Activated T-cell treated with anti-CD3 and anti-CD28 coated beads for 48 hours (primary cell): ENCODE measurements at places on chromosomes 2 and 18.

GRCh38 chr18:47793609-47794008 lies 136.8 kb downstream of the SMAD2 start:
- DNase-seq = no peak

GRCh38 chr2:239103125-239104098 lies 255.5 kb downstream of the TWIST2 start:
- no peak for DNase-seq

GRCh38 chr2:189248141-189248540 lies 68.6 kb upstream of the COL5A2 start:
- DNase-seq = no peak

DNA sequence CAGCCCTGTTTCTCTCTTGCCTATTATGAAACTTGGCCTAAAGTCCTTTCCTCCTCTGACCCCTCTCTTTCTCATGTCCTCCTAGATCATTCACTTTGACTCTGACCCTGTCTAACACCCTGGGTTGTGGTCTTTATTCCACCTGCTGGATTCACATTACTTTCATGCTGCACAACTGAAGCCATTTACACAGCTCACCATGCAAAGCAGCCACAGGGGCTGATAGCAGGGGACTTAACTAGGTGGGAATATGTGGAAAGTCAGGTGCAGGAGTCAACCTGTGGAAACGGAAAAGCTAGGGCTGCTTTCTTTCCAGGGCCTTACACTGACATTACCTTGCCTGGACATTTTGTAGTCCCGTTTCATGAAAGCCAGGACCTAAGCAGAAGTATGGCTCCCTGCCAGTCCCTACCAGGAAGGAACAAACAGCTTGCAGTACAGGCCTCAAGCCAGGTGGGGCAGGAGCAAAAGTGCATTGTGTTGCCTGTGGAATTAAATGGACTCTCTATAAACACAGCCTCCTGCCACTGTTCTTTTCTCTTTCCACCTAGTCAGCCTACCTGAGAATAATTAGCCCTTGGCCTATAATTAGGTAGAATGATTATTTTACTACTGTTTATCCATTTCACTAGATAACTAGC lies 11.8 kb downstream of the MAPRE3 start:
- DNase-seq = no peak

- no peak for DNase-seq
These were observed 73.2 kb downstream of the MBP start for GRCh38 chr18:77059294-77059916.

GRCh38 chr18:59383851-59384250 lies 24.8 kb upstream of the LMAN1 start:
- DNase-seq = no peak

- no peak for DNase-seq
These were observed 34.6 kb upstream of the CAB39 start for GRCh38 chr2:230678018-230678417.

- no peak for DNase-seq
These were observed 9.0 kb downstream of the MAB21L4 start for GRCh38 chr2:240886678-240887609.

DNA sequence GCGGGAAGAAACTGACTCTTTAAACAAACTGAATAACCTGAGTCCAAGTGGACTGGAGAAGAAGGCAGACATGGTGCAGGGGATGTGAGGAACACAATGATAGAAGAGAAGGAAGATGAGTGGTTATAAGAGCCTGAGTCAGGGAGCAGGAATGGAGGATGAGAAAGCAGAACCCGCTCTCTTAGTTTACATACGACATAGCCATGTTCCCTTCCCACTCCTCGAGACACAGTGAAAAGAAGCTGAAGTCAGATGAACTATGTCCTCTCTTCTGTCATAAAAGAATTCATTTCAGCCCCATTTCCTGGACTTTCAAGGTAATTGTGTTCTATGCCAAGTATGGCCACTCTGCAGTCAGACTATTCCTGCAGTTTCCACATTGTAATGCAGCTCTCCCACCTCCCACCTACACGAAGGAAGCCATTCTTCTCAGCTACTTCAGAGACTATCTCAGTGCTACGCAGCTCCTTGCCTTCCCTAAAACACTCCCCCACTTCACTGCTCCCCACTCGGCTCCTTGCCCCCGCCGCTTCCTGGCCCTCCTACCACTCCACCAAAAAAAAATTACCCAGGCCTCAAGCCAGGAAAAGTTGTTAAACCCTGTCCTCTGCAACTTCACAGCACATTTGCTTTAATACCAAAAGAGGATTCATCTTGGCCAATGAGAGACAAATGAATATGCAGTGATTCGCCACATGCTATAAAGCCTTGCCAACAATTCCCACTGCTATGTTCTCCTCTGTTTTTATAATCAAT lies 323.4 kb upstream of the EPHA4 start:
- no peak for DNase-seq

GRCh38 chr2:98469862-98470544 lies 25.3 kb downstream of the INPP4A start:
- DNase-seq = no peak

GRCh38 chr18:3094338-3094684 lies 81.4 kb upstream of the LPIN2 start:
- no peak for DNase-seq

DNA sequence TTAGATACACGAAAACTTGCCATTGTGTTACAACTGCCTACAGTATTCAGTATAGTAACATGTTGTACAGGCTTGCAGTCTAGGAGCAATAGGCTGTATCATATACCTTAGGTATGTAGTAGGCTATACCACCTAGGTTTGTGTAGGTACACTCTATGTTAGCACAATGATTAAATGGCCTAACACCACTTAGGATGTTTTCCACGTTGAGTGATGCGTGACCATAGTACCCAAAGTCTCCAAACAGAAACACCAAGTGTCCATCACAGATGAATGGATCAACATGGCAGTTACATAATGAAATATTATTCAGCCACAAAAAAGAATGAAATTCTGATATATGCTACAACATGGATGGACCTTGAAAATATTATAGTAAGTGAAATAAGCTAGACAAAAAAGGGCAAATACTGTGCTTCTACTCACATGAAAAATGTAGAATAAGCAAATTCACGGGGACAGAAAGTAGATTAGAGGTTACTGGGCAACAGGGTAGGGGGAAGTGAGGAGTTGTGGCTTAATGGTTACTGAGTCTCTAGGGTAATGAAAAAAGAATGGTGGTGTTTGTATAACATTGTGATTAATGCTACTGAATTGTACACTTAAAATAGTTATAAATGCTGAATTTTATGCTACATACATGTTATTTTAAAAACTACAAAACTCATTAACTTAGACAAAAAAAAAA lies 62.6 kb downstream of the TMEM131 start:
- DNase-seq = no peak

GRCh38 chr2:38417745-38418689 lies 40.9 kb upstream of the ATL2 start:
- no peak for DNase-seq

DNA sequence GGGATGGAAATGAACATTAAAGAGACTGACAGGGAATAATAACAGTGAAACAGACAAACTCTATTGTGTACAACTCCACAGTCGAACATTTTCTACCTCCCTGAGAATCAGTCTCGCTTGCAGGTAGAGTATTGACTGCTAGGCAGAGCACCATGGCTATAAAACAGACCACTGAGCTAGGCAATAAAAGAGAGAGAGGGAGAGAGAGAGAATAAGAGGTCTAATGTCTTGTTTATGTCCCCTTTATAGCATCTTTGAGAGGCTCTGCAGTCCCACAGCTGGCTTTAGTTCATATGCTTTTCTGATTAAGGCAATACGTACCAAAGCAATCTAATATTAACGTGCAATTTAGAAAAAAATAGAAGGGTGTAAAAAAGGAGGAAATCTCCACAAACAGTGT lies 652.6 kb downstream of the NRXN1 start:
- no peak for DNase-seq

DNA sequence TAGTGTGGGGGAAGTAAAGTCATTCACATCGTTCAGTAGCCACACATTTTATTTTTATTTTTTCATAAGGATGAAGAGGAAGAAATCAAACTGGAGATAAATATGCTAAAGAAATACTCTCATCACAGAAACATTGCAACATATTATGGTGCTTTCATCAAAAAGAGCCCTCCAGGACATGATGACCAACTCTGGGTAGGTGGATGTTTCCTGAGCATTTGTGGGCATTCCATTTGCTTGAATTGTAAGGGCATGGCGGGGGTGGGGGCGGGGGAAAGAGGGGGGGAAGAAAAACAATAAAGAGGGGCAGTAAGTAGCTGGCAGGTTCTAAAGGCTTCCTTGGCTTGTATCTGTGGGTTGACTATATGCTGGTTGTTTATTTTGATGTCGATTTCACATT lies 126.4 kb downstream of the MAP4K4 start:
- no peak for DNase-seq

- DNase-seq = peak; percentile 9
These were observed 37.1 kb upstream of the ZCCHC2 start for GRCh38 chr18:62485684-62486083.

DNA sequence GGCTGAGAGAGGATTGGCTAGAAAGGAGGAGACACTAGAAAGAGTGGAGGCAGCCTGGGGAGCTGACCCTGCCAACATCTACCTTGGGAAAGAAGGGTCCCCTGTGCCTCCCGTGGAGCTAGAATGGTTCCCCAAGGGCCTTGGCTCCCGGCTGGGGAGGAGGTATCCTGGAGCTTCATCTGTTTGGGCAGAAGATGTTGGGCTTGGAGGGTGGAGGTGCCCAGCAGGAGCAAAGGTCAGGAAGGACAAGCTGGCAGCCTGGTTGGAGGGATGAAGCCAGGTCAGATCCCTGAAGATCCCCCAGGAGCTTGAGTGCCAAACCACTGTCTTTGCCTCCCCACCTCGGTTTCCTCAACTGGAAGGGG lies 2.9 kb downstream of the ATP6V1B1 start:
- DNase-seq = no peak

- no peak for DNase-seq
These were observed 46.3 kb downstream of the LMAN2L start for GRCh38 chr2:96693286-96694200.

DNA sequence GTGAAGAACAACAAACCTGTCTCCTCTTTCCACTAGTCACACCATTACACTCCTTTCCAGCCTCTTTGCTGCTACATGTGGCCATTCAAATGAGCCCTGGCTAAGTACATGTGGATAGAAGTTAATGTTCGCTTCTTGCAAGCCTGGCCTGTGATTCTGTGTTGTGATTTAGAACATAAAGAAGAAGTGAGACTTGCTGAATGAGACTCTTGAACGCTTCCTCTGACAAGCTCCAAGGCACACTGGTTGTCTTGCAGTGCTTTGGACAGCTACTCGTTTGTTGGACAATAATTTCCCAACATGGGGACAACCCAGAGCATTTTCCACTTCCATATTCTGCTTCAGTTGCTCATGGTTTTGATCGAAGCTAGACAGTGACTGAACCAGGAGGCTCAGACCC lies 57.3 kb downstream of the CCDC74A start:
- no peak for DNase-seq

DNA sequence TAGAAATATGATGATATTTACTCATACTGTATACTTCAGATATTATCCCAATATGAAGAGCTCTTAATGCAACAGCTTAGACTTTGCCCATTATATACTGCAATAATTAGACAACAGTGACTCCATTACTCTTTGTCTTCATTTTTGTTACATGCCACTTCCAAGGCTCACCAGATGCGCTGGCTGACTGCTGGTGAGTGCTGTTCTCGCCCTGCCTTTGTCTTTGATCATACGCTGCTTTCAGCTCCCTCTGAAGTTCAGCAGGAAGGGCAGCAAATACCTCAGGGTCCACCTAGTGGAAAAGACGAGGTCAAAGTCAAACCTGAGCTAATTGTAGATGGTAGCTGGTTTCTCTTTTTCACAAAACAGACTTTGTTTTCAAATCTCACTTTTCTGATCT lies 66.3 kb downstream of the EIF5B start:
- DNase-seq = no peak

- no peak for DNase-seq
These were observed 242.5 kb downstream of the RPIA start for GRCh38 chr2:88933980-88934379.

DNA sequence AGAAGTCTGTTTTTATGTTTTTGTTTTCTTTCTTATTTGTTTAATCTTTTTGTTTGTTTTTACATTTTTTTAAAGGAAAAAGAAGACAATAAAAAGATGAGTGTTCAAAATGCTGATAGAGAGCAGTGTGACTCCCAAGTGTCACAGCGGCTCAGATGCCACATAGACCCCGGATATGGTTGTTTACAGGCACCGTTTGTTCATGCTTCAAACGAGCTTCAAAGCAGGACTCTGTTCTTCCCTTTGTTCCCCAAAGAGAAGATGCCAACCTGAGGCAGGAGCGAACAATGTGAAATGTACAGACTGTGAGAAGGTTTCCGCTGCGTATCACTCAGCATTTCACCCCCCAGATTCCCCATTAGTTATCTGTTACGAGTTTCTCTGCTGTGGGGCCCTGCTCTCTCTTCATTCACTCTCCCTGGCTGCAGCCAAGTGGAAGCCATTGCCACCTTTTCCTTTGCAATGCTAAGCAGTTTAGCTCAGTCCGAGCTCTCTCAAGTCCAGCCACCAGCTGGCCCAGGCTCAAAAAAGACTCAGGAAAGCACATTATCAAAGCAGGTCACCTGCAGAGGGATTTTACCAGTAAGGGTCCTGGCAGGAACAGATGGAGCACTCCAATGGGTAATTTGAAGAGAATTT lies 36.4 kb upstream of the PHLPP1 start:
- DNase-seq = no peak
